Activated T-cell treated with anti-CD3 and anti-CD28 coated beads, Interleukin-2, amount 50 U/mL, for 48 hours (primary cell): ENCODE measurements at places on chromosomes 7 and 10.

GRCh38 chr10:7314170-7314569 is 96.7 kb downstream of the SFMBT2 start:
- no peak for DNase-seq

GRCh38 chr10:45580371-45581215 is 92.0 kb downstream of the ZFAND4 start:
- peak; percentile 47 for DNase-seq

DNA sequence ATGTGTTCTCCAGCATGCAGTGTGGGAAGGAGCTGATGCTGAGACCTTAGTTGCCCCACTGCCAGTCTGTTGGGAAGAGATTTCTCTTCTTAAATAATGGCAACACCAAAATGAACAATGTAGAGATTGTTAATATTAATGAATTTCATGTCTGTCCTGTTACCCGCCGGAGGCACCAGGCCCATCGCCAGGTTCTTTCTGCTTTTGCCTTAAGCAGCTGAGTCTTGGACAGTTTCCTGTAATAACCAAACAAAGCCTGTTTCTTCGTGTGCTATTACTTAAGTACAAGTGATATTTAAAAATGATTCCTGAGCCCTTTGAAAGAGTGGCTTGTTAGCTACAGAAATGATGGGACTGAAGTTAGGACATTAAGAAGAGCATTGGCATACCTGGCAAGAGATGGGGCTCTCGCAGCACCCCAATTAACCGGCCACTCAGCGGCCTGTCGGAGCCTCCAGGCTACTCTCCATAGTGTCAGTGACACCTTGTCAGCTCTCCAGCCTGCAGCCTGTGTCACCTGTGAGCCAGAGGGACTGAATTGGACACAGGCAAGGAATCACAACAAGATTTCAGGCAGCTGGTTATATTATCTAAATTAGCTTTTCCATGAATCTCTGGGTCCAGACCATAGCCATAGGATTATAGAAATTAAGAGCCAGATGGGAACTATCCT is 142.0 kb downstream of the CELF2 start:
- DNase-seq = peak; percentile 13

GRCh38 chr10:124946945-124947344 is 5.0 kb downstream of the ZRANB1 start:
- no peak for DNase-seq

- DNase-seq = peak; percentile 48
These were observed 2.2 kb upstream of the LRRC27 start for GRCh38 chr10:132329565-132330485.

- DNase-seq = no peak
These were observed 285 bp downstream of the CSTF2T start for GRCh38 chr10:51699145-51699474.

DNA sequence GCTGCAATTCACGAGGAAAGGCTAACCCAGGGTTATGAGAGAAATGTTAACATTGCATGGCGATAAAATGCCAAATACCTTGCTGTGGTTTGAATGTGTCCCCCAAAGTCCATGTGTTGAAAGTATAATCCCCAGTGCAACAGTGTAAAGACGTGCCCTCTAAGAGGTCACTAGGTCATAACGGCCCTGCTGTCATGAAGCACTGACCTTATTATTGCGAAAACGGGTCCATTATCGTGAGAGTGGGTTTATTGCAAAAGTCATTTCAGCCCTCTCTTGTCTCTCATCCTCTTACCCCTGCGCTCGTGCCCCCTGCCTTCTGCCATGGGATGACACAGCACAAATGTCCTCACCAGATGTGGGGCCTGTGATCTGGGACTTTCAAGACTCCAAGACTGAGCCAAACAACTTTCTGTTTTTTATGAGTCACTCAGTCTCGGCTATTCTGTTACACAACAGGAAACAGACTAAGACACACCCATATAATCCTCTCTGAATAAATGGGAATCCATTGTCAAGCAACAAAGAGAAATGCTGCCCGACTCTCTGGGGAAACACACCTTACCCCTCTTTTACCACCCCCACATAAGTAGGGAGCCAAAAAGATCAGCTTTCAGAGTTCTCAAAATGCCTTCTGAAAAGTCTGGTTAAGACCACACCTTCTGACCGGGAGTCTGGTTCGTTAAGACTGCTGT is 73.1 kb upstream of the UCN3 start:
- peak; percentile 57 for DNase-seq

DNA sequence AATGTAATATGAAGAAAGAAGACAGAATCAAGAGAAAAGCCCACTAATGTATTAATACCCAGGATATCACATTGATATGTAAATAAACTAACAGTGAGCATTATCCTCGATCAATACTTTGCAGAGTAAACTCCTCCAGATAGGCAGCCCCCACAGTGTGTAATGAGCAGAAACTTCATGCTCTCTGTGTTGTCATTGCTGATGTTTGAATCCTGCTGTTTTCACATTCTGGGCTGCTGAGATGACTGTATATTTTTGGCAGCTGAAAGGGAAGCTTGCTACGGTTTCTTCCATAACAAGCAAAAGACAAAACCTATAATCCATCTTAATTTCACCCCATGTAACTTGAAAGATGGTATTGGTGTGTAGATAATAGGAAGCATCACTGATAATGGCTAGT is 15.3 kb upstream of the THSD7A start:
- DNase-seq = no peak

GRCh38 chr10:14570800-14571199 is 203.9 kb downstream of the FAM107B start:
- no peak for DNase-seq

DNA sequence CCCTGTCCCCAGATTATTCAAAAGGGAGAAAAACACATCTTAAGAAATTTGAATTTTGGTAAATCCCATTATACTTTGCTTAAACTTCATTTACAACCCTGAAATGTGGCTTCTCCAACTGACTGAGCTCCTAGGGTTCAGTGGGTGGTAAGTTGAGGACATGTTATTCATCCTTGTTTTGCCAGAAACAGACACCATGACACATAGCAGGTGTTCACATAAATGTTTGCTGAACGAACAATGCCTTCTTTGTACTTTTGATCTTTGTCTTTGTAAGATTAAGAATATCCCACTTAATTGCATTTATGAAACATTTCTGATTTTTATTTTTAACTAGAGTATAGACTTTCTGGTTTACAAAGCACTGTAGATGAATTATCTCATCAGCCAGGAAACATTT is 209.7 kb downstream of the GPAM start:
- no peak for DNase-seq
